ENCODE measurements at places on chromosomes 1 and 21.
A peak's percentile ranks its signal among the peaks of the same experiment; 100 is the strongest.

DNA sequence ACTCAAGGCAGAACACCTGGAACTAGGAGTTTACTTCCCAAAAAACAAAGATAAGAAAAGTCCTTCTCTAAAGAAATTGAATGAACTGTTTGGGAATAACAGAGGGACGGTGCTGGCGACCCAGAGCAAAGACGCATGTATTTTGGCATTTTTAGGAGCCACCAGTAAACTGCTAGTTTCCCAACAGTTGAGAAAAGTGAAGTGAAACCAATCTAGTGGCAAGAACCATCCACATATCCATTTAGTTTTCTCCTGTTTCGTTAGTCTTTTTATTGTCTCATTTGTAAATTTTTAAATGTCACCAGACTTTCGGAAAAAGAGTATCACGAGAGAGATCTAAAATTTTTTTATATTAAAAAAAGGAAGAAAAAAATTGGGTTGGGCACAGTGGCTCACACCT, 30.2 kb downstream of the ODF2L start:
- DNase-seq = no peak

DNA sequence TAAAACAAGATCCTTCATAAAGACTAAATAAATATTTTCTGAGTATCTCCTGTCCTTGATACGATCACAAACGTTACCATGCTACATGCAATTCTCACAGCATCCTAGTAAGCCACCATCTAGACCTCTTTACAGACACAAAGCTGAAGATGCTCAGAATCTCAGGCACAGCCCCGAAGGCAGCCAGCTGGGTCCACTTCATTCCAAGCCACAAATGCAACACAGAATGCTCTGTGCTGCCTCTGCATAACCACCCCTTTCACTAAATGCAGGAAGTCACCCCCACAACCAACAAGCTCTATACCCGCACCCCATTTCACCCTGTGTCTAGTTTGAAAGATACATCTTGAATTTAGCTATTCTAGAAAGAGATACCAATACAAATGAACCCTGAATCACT, 12.9 kb downstream of the RCAN1 start:
- no peak for DNase-seq

- no peak for DNase-seq
Observed at GRCh38 chr1:164575356-164575886, 16.4 kb downstream of the PBX1 start.

GRCh38 chr1:72284348-72285073, 2.2 kb upstream of the NEGR1 start:
- DNase-seq = no peak

DNA sequence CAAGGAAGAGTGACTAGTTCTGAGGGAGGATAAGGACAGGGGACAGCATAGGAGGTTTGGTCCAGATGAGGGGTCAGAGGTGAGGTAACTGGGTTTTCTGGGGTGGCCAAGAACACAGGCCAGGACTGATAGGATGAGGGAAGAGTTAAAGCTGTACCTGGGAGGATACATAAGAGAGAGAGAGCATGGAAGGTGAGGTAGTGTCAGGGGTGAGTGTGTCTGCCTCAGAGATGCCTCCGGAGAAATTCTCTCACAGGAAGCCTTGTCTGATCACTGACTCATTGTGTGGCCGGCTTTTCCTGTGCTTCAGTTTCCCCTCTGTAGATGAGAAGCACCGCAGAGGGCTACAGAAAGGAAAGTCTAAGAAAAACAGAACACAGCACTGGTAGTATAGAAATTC, 40.2 kb downstream of the FASLG start:
- DNase-seq = peak; percentile 56

DNA sequence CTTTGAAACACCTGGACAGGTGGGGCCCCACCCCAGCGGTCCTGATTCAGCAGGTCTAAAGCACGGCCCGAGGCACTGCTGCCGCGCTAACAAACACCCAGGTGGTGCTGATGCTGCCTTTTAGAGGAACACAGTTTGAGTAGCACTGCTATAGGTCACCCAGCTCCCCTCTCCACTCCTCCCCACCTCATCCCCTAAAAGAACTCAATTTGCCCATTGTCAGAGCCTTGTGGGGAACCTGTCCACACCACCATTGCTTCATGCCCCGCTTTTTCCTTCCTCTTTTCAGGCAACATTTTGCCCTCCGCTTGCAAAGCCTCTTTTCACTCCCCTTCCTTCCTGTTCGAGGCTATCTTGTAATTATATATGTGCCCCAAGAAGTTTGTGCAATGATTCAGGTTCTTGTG, 26.2 kb upstream of the PADI4 start:
- no peak for DNase-seq

- DNase-seq = no peak
Observed at GRCh38 chr1:30273456-30273855, 449.9 kb downstream of the MATN1 start.

Data from activated CD4-positive, alpha-beta T cell treated with anti-CD3 and anti-CD28 coated beads for 24 hours (primary cell).